NCI-H2081 treated with DMSO at 0.1 percent for 48 hours (cell line): ENCODE measurements at places on chromosomes 4 and X.
A peak's percentile ranks its signal among the peaks of the same experiment; 100 is the strongest.

DNA sequence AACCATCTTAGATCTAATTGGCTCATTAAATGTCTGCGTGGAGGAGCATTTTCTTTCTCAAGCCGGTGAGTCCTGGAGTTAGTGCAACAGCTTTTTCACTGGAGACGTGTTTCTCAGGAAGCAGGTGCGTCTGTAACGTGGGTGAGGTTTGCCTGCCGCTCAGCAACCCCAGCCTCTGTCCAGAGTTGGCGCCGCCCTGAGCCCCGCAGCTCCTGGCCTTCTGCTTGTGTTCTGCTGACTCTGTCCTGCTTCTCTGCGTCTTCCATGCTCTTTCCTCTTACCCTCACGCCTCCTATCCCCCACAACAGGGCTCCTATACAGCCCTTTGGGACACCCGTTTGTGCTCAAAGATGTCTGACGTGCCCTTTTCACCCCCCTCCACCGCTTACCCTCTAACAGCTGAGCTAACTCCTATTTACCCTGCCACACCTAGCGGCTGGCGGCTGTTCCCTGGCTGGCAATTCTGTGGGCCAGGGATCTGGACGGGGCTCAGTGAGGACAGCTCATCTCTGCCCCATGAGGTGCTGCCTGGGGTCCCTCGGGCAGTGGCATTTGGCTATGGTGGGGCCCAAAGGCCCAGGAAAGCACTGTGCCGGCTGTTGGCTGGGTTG, 18.8 kb downstream of the DOK7 start:
- DNase-seq: no peak

GRCh38 chrX:154310616-154311536, 15.3 kb downstream of the TKTL1 start:
- DNase-seq: no peak

DNA sequence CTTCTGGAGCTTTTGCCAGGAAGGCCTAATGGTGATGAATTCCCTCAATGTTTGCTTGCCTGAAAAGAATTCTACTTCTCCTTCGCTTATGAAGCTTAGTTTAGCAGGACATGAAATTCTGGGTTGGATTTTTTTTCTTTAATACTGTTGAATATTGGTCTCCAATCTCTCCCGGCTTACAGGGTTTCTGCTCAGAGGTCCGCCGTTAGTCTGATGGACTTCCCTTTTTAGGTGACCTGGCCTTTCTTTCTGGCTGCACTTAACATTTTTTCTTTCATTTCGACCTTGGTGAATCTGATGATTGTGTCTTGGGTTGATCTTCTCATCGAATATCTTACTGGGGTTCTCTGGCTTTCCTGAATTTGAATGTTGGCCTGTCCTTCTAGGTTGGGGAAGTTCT, 17.2 kb upstream of the TMPRSS11A start:
- DNase-seq: no peak

GRCh38 chr4:114911111-114911510, 202.3 kb downstream of the NDST4 start:
- DNase-seq: no peak

DNA sequence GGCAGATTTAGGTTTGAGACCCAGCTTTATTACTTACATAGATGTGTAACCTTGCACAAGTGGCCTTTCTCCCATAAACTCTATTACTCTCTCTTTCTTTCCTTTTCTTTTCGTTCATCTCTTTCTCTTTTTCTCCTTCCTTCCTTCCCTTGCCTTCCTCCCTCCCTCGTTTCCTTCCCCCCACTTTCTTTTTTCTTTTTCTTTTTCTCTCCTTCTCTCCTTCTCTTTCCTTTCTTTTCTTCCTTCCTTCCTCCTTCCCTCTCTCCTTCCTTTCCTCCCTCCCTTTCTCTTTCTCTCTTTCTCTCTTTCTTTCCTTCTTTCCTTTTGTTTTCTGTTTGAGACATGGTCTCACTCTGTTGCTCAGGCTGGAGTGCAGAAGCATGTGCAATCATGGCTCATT, 526.4 kb upstream of the CXorf51A start:
- no peak for DNase-seq

DNA sequence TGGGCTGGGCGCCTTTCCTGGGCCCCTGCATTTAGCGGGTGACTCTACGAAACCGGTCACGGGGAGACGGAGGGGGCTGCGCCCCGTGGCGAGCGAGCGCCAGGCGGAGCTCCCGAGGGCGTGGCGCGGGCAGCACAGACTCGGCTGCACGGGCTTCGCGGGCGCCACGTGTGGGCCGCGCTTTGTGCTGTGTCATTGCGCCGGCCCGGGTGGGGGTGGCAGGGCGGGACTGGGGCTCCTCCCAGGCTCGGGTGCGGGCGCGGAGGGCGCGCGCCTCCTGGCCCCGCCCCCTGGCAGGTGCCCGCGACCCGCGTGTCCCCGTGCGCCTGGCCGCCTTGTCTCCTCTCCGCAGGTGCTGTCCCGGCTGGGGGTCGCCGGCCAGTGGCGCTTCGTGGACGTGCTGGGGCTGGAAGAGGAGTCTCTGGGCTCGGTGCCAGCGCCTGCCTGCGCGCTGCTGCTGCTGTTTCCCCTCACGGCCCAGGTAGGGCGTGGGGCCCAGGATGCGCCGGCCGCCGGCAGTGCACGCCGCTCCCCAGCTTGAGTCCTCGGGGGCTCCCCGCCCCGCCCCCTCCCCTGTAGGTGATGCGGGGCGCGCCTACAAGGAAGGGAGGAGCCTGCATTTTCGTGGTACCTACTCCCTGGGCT, 651 bp downstream of the UCHL1 start:
- DNase-seq: peak; percentile 55

- DNase-seq: no peak
Measured at GRCh38 chrX:786441-786881, 155.9 kb downstream of the SHOX start.

- no peak for DNase-seq
Measured at GRCh38 chrX:10167573-10167972, 10.8 kb downstream of the CLCN4 start.

- no peak for DNase-seq
Measured at GRCh38 chr4:85498068-85498733, 23.3 kb downstream of the ARHGAP24 start.

GRCh38 chr4:106238820-106239420, 77.1 kb downstream of the TBCK start:
- DNase-seq: no peak

- DNase-seq: no peak
Measured at GRCh38 chrX:107684956-107685385, 56.7 kb downstream of the PRPS1 start.

DNA sequence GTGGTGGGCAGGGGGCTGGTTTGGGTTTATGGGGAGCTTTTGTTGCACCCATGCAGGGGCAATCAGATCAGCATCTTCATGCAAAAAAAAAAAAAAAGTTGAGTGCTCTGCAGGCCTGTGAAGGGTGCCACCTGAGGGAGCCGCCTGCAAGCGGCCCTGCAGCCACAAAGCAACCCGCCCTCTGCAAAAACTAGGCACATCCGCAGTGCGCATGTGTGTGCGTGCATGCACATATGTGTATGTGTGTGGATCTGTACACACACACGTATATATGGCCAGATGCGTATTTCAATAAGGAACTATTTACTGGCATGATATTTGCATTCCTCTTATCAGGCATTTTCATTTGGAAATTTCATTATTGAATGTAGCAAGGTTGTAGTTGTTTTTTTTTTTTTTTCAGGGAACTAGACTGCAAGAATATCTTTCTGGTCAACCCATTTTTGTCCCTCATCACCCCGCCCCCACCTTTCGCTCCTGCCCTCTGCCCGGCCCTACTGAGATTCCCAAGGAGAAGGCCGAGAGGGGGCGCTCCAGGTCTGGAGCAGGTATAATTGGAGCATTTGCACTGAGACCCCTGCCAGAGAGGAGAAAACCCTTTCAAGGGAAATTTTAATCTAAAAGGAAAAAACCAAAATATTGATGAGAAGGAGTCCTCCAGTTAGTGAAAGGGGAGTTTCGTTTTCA, 18.1 kb downstream of the CCNQ start:
- no peak for DNase-seq

GRCh38 chr4:46258431-46258830, 131.5 kb downstream of the GABRA2 start:
- DNase-seq: no peak

- no peak for DNase-seq
Measured at GRCh38 chr4:77026322-77026704, 49.5 kb downstream of the CCNI start.

DNA sequence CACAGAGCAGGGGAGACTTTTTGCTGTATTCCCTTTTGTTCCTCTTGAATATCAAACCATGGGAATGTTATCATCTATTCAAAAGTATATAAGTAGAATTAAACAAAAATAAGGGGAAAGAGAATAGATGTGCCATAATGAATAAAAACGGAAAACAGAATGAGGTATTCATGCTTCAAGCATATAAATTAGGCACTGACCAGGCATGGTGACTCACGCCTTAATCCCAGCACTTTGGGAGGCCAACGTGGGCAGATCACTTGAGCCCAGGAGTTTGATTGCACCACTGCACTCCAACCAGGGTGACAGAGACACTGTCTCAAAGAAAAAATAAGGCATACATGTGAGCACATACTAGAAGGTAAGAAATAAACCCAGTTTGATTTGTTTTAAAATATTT, 16.3 kb upstream of the NEUROG2 start:
- DNase-seq: no peak

GRCh38 chrX:20362268-20363267, 95.9 kb upstream of the RPS6KA3 start:
- DNase-seq: peak; percentile 90

DNA sequence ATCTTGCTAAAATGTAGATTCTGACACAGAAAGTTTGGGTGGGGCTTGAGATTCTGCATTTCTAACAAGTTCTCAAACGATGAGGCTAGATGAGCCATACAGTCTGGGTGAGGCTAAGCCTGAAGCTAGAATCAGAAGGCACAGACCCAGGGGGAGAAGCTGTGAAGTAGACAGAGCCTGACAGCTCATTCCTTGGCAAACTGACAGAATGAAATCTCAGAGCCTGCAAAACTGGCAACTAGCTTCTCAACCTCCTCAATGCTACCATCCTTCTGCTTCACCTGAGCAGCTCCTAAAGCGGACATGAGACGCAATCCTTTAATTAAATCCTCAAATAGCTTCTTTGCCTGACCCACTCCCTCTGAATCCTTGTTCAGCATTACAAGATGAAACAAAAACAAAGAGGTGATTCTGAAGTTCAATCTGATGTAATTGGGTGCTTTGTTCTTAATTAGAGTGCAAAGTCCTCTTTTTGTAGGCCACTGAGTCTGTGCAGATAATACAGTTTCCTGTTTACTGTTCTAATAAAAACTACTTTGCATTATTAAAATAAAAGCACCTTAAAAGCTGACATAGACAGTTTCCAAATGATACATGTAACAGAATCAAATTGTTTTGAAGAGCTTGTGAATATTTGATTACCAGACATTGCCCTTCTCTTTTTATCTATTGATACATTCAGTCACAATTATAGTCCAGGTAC, 71.0 kb upstream of the BMP2K start:
- DNase-seq: no peak

GRCh38 chr4:80071604-80072227, 1.3 kb downstream of the ANTXR2 start:
- DNase-seq: no peak

- no peak for DNase-seq
Measured at GRCh38 chr4:128684016-128684415, 125.5 kb upstream of the JADE1 start.

GRCh38 chr4:26471890-26472289, 18.4 kb downstream of the CCKAR start:
- no peak for DNase-seq

DNA sequence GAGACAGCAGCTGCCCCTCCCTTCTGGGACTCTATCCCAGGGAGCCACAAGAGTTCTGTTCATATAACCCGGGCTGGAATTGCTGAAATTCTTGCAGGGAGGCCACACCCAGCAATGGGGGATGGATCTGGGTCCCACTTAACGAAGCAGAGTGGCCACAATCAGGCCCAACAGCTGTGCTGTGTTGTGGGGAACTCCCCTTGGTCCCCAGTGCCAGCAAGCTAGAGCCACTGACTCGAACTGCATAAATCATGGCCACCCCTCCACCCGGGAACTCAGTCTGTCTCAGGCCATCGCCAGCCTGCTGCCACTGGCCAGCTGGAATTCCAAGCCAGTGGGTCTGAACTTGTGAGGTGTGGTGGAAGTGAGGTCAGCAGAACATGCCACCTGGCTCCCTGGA, 111.1 kb downstream of the KLF8 start:
- no peak for DNase-seq

GRCh38 chr4:182903013-182903412, 14.2 kb downstream of the DCTD start:
- DNase-seq: no peak

DNA sequence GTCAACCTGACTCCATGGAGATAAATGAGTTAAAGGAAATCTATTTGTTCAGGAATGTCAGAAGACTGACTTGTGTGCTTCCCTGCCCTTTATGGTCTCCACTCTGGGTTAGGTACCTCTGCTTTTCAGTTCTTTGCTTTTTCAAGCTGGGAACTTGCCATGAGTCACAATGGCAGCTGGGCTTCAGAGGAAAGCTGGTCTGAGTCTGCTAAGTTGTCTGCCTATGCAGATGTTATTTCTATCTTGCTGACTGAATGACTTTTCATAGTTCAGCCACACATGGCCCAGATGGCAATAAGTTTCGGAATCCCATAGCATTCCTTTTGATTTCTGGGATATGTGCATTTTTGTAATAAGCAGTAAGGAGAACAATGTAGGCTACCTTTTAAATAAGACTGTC, 337.9 kb upstream of the FGF13 start:
- no peak for DNase-seq

- no peak for DNase-seq
Measured at GRCh38 chr4:145602129-145602760, 16.9 kb upstream of the MMAA start.

DNA sequence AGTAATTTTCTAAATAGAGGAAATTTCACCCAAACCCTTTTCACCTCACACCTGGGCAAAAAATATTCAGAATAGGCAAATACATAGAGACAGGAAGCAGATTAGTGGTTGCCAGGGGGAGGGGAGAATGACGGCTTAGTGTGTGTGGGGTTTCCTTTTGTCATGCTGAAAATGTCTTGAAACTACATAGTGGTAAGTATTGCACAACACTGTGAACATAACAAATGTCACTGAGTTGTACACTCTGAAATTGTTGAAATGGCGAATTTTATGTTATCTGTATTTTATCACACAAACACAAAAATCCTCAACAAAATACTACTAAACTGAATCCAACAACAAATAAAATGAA, 60.7 kb upstream of the PLAC1 start:
- DNase-seq: no peak

- no peak for DNase-seq
Measured at GRCh38 chrX:137748827-137749226, 182.9 kb downstream of the ZIC3 start.

DNA sequence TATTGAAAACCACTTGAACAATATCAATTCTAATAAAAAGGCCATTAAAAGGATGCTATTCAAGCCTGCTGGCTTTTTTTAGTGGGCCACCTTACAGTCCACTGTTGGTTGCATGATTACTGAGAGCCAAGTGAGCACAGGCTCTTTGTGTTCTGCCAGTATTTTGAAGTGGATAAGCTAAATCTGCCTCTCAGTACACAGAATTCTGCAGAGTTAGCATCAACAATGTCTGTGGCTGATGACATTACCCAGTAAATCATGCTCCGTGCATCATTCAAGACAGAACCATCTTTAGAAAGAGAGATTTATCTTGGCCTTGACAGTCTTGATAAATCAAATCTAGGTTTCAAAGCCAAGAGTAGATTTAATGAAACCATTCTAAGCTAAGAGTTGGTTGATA, 119.0 kb upstream of the GNPDA2 start:
- DNase-seq: no peak
